Central memory CD8-positive, alpha-beta T cell (primary cell): ENCODE measurements at places on chromosomes 16 and 17.

DNA sequence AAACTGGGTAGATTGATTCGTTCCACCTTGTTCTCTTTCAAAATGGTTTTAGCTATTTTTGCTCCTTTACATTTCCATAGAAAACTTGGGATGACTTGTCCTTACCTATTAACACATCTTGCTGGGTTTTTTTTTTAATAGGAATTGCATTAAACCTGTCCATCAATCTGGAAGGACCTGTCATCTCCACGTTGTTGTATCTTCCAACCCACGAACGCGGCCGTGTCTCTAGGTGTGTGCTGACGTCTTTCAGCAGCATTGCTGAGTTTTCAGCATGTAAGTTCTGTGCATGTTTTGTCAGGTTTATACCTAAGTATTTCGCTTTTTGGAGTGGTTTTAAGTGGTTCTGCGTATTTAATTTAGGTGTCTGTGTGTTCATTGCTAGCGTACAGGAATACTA, 60.4 kb upstream of the GNG13 start:
- DNase-seq = no peak

- DNase-seq = no peak
Observed at GRCh38 chr17:77916264-77916663, 42.2 kb upstream of the TNRC6C start.

- DNase-seq = no peak
Observed at GRCh38 chr16:66278604-66279262, 87.8 kb upstream of the CDH5 start.

GRCh38 chr16:51759329-51759728, 608.3 kb upstream of the SALL1 start:
- DNase-seq = no peak

DNA sequence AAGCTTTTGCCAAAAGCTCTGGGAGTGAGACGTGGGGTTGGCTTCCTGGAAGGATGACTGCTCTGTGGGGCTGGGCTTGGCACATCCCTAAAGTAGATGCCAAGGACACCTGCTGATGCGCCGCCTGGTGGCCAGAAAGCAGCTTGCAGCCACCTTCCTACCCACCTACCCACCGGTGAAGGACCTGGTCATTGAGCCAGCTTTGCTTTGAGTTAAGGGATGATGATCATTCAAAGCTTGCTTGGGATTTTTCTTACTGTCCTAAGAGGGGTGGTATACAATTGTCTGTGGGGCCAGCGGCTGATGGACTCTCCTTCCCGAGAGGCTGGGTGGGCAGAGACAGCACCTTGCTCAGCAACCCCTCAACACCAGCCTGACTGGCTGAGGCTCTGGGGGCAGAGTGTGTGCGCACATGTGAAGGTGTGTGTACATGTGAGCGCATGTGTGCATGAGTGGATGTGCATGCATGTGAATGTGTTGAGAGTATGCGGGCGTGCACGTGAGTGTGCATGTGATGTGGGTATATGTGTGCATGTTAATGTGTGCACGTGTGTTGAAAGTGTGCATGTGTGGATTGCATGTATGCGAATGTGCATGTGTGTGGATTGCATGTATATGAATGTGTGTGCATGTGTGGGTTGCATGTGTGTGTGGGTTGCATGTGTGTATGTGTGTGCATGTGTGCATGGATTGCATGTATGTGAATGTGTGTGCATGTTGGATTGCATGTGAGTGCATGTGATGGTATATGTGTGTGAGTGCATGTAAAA, 18.6 kb downstream of the C1QTNF1 start:
- DNase-seq = peak; percentile 60

DNA sequence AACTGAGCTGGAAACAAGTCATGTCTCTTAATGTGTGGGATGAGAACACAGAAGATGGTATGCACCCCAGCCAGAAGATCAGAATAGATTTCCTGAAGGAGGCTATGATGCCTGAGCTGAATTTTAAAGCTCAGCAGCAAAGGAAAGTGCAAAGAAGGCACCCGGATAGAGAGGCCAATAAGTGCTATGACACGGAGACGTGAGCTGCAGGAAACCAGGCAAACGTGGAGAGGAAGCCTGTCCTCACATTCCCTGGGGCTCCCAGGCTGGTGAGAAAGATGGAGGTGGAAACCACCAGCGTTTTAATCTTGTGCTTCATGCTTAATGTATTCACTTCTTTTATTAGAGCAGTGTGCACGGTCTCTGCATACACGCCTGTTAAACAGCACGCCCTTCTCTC, 302.1 kb downstream of the HAPSTR1 start:
- no peak for DNase-seq
